ENCODE measurements at places on chromosomes 2 and 18. TPM values are rescaled to one million over a fixed set of nuclear protein-coding genes. Genes with fewer than 3 reads are reported as not detected.

The TANC1 gene
- total RNA-seq = 27.7 TPM

The LYG2 gene
- total RNA-seq = not detected

The ZNF804A gene
- total RNA-seq = 11.5 TPM

The SPDYA gene
- 1.6 TPM for total RNA-seq

The IMP4 gene
- 118 TPM for total RNA-seq

The BIRC6 gene
- 206 TPM for total RNA-seq

The BUB1 gene
- total RNA-seq = 20.4 TPM

The NAPG gene
- total RNA-seq = 50.6 TPM

The TXNDC2 gene
- total RNA-seq = 0.22 TPM

The MYCN gene
- not detected for total RNA-seq

The PPM1B gene
- total RNA-seq = 35.1 TPM

The AKAIN1 gene
- total RNA-seq = not detected

The ZNF407 gene
- 18.9 TPM for total RNA-seq

The ANKRD36C gene
- 64.6 TPM for total RNA-seq

The C2orf78 gene
- total RNA-seq = not detected

The RAD51AP2 gene
- total RNA-seq = not detected

The RGPD4 gene
- total RNA-seq = not detected

The GATA6 gene
- 15.2 TPM for total RNA-seq

The SULT1C2 gene
- total RNA-seq = 0.33 TPM

The IL18RAP gene
- total RNA-seq = not detected

The PAIP2B gene
- 1.6 TPM for total RNA-seq

The UGT1A4 gene
- not detected for total RNA-seq

The CXCR4 gene
- 0.11 TPM for total RNA-seq

The PAX8 gene
- total RNA-seq = 0.12 TPM

The ESPNL gene
- total RNA-seq = 9.2 TPM

The PLA2R1 gene
- 8.0 TPM for total RNA-seq

The CABYR gene
- total RNA-seq = 7.2 TPM

The FAHD2B gene
- total RNA-seq = 11.6 TPM

The COL4A4 gene
- 2.7 TPM for total RNA-seq

The REG1B gene
- total RNA-seq = not detected

The MLPH gene
- 110 TPM for total RNA-seq

The TRIM43 gene
- total RNA-seq = not detected

The CRYGC gene
- total RNA-seq = not detected

The GALNT3 gene
- 0.87 TPM for total RNA-seq

The CIB4 gene
- total RNA-seq = not detected

The SAG gene
- total RNA-seq = not detected

The LOXL3 gene
- total RNA-seq = 28.0 TPM

The ADAM23 gene
- 9.9 TPM for total RNA-seq

The TEX44 gene
- total RNA-seq = not detected

The RIT2 gene
- total RNA-seq = not detected

The NHEJ1 gene
- 19.7 TPM for total RNA-seq

The DRC1 gene
- total RNA-seq = 0.22 TPM

The IGFBP5 gene
- total RNA-seq = 731 TPM

The FLACC1 gene
- total RNA-seq = 1.4 TPM

The INHA gene
- 0.50 TPM for total RNA-seq

Measured in uterine smooth muscle cell (primary cell).